Bronchial smooth muscle cell (primary cell): ENCODE measurements at places on chromosomes 1 and 21. TPM values are rescaled to one million over a fixed set of nuclear protein-coding genes. Genes with fewer than 3 reads are reported as not detected.

The AVPR1B gene
- not detected in 2 replicates for total RNA-seq

The KCNE2 gene
- total RNA-seq = 0.16 TPM in 1 of 2 replicates, not detected in the other

The CACNA1S gene
- not detected in 2 replicates for total RNA-seq

The KRTAP19-3 gene
- total RNA-seq = not detected in 2 replicates

The RGS1 gene
- not detected in 2 replicates for total RNA-seq

The SLC30A7 gene
- 17.3 and 19.4 TPM in 2 replicates for total RNA-seq

The APP gene
- total RNA-seq = 731 and 911 TPM in 2 replicates

The UMODL1 gene
- not detected in 2 replicates for total RNA-seq

The FNDC10 gene
- total RNA-seq = 0.52 and 0.95 TPM in 2 replicates

The DISP3 gene
- total RNA-seq = not detected in 2 replicates

The C1orf53 gene
- 3.4 and 7.3 TPM in 2 replicates for total RNA-seq

The PLA2G2F gene
- total RNA-seq = not detected in 2 replicates

The GUCA2B gene
- total RNA-seq = not detected in 2 replicates

The C1orf50 gene
- total RNA-seq = 3.1 and 4.1 TPM in 2 replicates

The CCDC17 gene
- 0.77 and 0.79 TPM in 2 replicates for total RNA-seq

The SELENOF gene
- 125 and 175 TPM in 2 replicates for total RNA-seq

The CDC14A gene
- total RNA-seq = 2.1 and 2.4 TPM in 2 replicates

The FTCD gene
- 0.60 and 0.63 TPM in 2 replicates for total RNA-seq

The MFSD2A gene
- 0.63 and 0.69 TPM in 2 replicates for total RNA-seq

The LDLRAD1 gene
- not detected in 2 replicates for total RNA-seq

The S100A5 gene
- 0.77 TPM in 1 of 2 replicates, not detected in the other for total RNA-seq

The DYRK3 gene
- 15.4 and 24.6 TPM in 2 replicates for total RNA-seq

The TFF3 gene
- total RNA-seq = 0.94 and 0.95 TPM in 2 replicates

The RTCA gene
- total RNA-seq = 33.5 and 41.8 TPM in 2 replicates

The RWDD3 gene
- total RNA-seq = 13.0 and 17.0 TPM in 2 replicates

The ASCL5 gene
- total RNA-seq = not detected in 2 replicates

The PGBD2 gene
- total RNA-seq = 4.4 and 6.4 TPM in 2 replicates
